ENCODE measurements at places on chromosomes 4 and X.

GRCh38 chrX:9466124-9466495 is 1.3 kb downstream of the TBL1X start:
- no peak for ATAC-seq

DNA sequence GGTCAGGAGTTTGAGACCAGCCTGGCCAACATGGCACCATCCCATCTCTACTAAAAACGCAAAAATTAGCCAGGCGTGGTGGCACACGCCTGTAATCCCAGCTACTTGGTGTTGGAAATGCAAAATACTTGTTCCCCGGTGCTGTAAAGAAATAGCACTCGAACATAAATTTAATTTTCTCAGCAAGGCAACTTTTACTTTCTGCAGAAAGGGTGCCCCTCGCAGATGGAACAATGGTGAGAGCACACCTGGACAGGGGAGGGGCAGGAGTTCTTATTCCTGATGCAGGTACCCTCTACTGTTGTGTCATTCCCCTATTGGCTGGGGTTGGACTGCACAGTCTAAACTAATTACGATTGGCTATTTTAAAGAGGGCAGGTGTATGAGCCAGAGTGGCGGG is 139.7 kb downstream of the FHIP1A start:
- ATAC-seq: no peak

DNA sequence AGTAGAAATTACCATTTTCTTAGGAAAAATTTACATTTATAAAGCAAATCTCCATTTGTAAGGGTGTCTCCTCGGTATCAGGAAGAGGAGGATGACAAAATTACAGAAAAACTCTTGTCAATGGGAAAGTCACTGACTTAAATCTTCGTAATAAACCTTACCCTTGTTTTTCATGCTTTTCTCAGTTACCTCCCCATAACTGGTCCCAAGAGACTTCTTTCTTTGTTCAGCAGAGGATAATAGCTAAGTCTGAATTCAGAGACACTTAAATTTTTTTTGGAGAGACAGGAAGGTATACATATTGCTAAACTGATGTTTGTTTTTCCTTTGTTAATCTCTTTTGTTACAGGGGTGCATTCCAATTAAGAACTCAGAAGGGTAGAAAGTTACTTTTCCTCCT is 125.5 kb upstream of the JADE1 start:
- ATAC-seq: no peak

DNA sequence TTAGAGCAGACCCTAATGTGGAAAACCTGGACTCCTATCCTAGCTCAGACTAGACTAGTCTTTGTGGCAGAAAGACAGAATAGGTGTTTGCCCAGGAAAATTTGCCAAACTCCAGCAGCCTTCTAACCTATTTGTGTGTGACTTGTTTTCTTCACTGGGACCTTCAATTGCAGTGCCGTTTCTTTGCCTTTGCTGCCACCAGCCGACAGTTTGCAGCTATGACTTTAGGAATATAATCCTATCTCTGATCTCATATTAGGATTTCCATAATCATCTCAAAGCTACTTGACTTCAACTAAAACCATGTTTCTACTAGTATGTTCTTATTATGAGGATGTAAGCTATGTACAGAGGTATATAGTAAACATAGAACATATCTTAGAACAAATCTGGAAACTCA is 60.2 kb upstream of the PGAM4 start:
- ATAC-seq: no peak

DNA sequence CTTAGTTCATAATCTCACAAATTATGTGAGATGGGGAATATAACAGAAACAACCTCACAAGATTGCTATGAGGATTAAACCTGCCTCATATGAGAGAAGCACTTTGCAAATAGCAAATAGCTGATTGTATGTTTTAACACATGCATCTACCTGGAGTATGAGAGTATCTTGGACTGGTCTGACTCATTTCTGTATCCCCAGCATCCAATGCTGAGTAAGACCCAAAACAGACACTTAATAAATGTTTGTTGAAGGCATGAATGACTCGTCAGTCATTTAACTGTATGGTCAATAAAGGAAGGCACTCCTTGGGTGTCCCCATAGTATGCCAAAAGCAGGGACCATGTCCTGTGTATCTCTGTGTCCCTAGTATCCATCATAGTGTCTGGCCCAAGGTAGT is 350.9 kb upstream of the F9 start:
- no peak for ATAC-seq

DNA sequence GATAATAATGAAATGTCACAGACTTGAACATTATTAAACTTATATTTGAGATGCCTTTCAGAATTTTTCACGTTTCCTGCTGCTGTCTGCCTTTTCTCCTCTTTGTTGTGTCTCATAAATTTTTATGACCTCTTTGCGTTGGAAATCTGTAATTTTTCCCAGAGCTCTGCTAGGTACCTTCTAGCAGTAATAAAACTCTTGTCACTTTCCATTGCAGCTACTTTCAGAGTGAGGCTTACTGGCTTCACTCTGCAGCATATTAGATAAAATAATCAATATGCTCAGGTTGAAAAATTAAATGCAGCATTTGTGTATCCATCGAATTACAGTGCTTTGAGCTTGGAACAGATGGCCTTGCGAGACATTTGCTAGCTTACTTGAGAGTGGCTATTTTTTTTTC is 689.0 kb downstream of the GRID2 start:
- ATAC-seq: no peak

- ATAC-seq: no peak
Measured at GRCh38 chr4:43330288-43330687, 437.8 kb downstream of the GRXCR1 start.

- ATAC-seq: no peak
Measured at GRCh38 chrX:153642051-153642654, 4.8 kb upstream of the DUSP9 start.

DNA sequence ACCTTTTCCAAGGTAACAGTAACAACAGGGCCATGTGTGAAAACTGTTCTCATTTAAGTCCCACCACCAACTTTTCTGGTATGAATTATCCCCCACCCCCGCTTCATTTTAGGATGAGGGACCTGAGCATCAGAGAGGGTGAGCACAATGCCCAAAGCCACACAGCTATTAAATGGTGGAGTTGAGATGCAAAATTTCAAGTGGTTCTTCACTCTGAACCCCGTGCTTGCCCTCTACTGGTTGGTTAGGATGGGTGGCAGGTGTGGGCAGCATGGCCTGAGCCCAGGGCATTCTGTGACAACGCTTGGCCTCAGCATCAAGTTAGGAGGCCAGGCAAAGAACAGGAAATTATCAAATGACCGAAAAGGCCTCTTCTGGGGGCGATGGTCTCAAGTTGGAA is 33.5 kb downstream of the MED28 start:
- ATAC-seq: no peak

DNA sequence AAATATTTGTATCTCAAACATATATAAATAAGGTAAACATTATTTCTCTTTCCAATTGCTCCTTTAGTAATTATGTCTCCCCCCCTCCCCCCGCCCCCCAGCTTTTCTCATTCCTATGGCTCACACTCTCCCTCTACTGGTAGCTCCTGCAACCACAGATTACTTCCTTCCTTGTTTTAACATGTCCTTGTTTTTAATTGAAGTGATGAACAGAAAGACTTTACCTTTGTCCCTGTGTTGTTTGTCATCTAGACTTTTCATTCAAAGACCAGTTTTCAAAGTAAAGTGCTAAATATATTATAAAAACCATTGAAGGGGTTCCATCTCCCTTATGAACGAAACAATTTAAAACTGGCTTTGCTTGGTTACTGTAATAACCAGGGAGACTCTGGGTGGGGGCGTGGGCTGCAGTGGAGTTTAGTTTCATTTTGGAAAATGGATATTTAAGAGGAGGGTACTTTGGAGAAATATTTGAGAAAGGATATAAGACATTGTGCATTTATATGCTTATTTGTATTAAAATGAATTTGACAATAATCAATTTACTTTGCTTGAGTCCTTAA is 352.9 kb downstream of the RAPGEF2 start:
- no peak for ATAC-seq

- ATAC-seq: no peak
Measured at GRCh38 chr4:186128842-186129241, 24.3 kb downstream of the FAM149A start.

GRCh38 chrX:119194621-119195020 is 41.5 kb upstream of the PGRMC1 start:
- no peak for ATAC-seq

GRCh38 chrX:19629541-19629940 is 114.2 kb upstream of the MAP3K15 start:
- ATAC-seq: no peak

- ATAC-seq: no peak
Measured at GRCh38 chrX:81278616-81279015, 76.7 kb downstream of the SH3BGRL start.

GRCh38 chr4:112127048-112127637 is 18.1 kb upstream of the FAM241A start:
- ATAC-seq: no peak

DNA sequence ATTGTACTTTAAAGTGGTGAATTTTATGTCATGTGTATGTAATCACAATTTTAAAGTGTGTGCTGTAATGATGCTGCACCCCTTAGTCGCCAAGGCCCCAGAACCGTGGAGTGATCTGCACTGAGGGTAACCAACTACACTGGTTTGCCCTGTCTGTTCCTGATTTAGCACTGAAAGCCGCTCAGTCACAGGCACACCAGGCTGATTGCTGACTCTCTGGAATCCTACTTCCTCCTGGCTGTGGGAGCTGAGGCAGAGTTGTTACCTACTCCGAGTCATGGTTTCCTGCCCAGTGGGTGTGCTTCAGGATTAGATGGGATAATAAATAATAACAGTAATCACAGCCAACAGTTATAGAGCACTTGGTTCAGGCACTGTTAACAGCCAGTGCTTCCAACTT is 645.4 kb downstream of the BCOR start:
- ATAC-seq: no peak

- ATAC-seq: no peak
Measured at GRCh38 chrX:7318241-7318640, 170.3 kb upstream of the PUDP start.

- no peak for ATAC-seq
Measured at GRCh38 chr4:122512430-122512829, 55.9 kb upstream of the IL2 start.

GRCh38 chr4:114558446-114559020 is 40.1 kb upstream of the UGT8 start:
- ATAC-seq: no peak

- no peak for ATAC-seq
Measured at GRCh38 chr4:60884587-60884986, 315.5 kb upstream of the ADGRL3 start.

- no peak for ATAC-seq
Measured at GRCh38 chr4:37124800-37125199, 119.7 kb upstream of the NWD2 start.

GRCh38 chr4:86014599-86014998 is 345.3 kb downstream of the MAPK10 start:
- ATAC-seq: no peak

- no peak for ATAC-seq
Measured at GRCh38 chr4:17427991-17428390, 83.9 kb downstream of the QDPR start.

- no peak for ATAC-seq
Measured at GRCh38 chrX:107576841-107577240, 51.5 kb upstream of the PRPS1 start.

- no peak for ATAC-seq
Measured at GRCh38 chrX:15854080-15854655, 445 bp downstream of the AP1S2 start.

DNA sequence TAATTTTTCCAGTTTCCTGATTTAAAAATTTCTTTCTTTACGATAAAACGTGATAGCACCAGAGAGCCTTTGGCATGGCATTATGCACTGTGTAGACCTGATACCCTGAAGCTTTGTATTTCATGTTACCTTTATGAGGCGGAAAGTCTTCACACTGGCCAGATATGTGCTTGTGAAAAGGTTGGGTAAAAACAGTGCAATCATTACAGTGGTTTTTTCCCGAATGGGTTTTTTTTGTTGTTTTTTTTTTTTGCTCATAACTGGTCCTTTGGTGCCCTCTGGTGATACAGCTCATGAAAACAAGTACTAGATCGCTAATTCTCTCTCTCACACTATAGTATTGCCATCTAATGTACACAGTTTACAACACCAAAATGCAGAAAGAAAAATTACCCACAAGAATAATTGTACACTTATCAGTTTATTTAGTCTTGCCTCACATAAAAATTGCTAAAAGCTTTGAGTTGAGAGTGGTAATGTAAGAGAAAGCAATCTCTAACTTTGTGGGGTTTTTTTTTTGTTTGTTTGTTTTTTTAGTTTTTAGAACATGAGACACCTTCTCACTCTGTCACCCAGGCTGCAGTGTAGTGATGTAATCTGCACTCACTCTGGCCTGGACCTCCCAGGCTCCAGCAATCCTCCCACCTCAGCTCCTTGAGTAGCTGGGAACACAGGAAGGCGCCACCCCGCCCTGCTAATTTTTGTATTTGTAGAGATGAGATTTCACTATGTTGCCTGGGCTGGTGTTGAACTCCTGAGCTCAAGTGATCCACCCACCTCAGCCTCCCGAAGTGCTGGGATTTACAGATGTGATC is 21.3 kb downstream of the SPCS3 start:
- ATAC-seq: peak; percentile 24

- no peak for ATAC-seq
Measured at GRCh38 chr4:158490629-158491028, 31.1 kb upstream of the RXFP1 start.

DNA sequence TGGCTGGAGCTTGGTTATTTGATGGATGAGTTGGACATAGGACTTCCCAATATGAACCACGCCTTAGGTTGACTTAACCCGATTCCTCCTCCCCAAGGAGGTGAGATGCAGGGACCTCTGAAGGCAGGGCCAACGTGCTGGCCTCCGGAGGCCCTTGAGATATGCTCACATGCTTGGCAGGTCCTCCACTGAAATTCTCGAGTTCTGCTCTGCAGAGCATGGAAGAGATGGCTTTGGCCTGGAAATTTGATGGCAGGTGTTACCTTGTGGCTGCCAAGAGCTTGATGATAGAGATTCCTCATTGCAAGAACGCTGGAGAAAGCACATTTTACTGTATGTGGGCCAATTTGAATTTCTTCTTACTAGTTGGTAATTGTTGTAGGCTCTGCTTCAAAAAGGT is 117.4 kb upstream of the LIMCH1 start:
- ATAC-seq: no peak

GRCh38 chr4:24076811-24077210 is 187.0 kb upstream of the PPARGC1A start:
- no peak for ATAC-seq

- no peak for ATAC-seq
Measured at GRCh38 chrX:96538104-96538725, 146.4 kb upstream of the DIAPH2 start.

DNA sequence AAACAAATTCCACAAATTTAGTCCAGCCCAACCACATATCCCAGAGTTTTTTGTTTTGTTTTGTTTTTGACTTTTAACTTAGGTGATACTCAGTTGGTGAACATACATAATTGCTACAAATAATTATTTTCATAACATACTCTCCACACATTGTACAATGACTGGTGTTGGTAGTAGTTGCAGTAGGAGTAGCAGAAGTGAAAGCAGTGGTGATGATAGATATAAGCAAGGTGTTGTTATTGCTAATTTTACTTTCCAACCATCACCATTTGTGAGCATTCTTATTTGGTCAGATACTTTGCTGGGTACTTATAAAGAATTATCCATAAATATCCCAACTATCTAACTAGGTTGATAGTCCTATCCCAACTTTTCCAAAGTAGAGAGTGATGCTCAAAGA is 47.3 kb downstream of the ARHGAP24 start:
- ATAC-seq: no peak

- no peak for ATAC-seq
Measured at GRCh38 chr4:1784789-1785591, 8.1 kb upstream of the FGFR3 start.

GRCh38 chrX:18833071-18833731 is 125.8 kb downstream of the PPEF1 start:
- ATAC-seq: no peak

GRCh38 chrX:70044541-70045245 is 5.0 kb downstream of the AWAT2 start:
- ATAC-seq: no peak
